CD4-positive, alpha-beta T cell treated with Interleukin-15 for 4 hours (primary cell): ENCODE measurements at places on chromosomes 16 and 17.
A peak's percentile ranks its signal among the peaks of the same experiment; 100 is the strongest.

DNA sequence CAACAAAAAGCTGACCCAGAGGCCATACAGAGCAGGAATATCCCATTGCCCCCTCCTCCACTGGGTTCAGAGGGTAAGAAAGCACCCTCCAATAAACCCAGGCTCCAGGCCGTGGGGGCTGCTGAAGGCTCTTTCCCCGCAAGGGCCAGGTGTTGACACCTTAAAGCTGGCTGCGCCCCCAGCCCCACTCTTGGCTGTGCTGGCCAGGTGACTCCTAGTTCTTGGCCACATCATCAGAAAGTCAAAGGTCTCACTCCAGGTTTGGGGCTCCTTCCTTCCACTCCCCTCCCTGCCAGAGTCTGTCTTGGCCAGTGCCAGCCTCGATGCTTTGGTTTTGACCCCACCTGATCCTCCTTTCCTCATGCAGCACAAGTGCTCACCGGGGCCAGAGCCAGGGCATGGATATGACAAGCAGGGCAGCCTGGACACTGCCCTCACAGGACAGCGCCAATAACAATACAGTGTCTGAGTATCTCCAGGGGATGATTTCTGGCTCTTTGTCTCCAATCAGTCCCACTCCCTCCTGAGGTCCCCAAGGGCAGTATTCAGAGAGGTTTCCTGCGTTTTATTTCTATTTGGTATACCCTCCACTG is 8.2 kb downstream of the SLC46A1 start:
- DNase-seq: no peak

GRCh38 chr16:12829096-12829888 is 25.6 kb upstream of the CPPED1 start:
- no peak for DNase-seq

DNA sequence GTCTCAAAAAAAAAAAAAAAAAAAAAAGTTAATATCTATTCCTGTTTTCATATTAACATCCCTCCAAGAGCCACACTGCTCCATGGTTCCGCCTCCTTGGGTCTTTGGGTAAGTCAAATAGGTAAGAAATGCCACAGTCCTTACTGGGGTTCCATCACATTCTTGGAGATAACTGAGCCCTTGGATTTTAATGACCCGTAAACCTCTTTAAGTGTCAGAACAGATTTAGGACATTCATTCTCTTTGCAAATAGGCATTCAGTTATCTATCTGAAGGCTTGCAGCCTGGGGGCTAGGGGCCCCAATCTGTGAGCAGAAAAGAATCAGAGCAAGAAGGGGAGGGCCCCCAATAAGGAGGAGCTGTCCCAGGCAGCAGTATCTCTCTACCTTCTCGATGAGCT is 28.0 kb downstream of the MYH13 start:
- no peak for DNase-seq

- no peak for DNase-seq
Observed at GRCh38 chr17:73308017-73308823, 3.6 kb downstream of the CDC42EP4 start.

- DNase-seq: no peak
Observed at GRCh38 chr16:4765511-4766474, 1.2 kb downstream of the ZNF500 start.

- DNase-seq: peak; percentile 46
Observed at GRCh38 chr17:39617446-39618245, 9.1 kb upstream of the PPP1R1B start.

- no peak for DNase-seq
Observed at GRCh38 chr17:37117373-37118142, 168.8 kb downstream of the AATF start.

DNA sequence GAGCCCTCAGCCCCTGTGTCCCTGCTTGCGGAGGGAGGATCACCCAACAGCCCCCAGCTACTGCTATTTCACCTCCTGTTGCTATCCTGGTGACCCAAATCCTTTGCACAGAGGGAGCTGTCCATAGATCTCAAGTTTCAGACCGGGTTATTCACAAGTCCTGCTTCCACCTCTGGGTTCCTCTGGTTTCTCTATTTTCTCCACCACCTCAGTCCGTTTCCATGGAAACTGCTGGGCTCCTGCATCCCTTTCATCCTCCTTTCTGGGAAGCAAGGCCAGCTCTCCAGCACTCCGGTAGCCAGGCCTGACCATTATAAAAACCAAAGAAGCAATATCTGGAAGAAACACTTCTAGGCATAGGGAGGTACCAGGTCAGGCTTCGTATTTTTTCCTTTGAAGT is 4.8 kb upstream of the CALB2 start:
- no peak for DNase-seq

- no peak for DNase-seq
Observed at GRCh38 chr17:193426-193810, 12.0 kb upstream of the DOC2B start.

DNA sequence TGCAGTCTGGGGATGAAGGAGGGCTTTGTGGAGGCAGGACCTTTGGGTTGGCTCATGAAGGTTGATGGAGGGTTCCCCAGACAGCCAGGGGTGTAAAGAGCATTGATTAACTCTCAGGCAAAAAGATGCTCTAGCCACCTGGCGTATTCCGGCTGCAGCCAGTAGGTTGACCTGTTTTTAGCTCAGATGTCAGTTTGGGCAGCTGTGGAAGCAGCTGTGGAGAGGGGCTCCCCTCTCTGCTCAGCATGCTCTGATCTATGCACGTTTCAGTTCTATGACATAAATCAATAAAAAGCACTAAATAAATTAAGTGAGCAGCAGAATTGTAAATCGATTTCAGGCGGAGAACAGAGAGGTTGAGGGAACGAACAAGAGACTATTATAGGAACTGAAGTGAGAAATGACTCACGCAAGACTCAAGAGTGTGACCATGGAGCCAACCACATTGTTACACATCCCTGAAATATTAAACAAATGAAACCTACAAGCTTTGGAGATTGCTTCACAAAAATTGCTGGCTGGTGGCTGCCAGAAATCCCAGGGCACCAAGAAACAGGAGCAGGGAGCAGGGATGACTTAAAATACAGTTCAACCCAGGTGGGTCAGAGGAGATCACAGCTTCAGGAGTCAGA is 111.9 kb downstream of the GSG1L start:
- DNase-seq: no peak

- DNase-seq: no peak
Observed at GRCh38 chr16:11450136-11450535, 104.9 kb downstream of the RMI2 start.

DNA sequence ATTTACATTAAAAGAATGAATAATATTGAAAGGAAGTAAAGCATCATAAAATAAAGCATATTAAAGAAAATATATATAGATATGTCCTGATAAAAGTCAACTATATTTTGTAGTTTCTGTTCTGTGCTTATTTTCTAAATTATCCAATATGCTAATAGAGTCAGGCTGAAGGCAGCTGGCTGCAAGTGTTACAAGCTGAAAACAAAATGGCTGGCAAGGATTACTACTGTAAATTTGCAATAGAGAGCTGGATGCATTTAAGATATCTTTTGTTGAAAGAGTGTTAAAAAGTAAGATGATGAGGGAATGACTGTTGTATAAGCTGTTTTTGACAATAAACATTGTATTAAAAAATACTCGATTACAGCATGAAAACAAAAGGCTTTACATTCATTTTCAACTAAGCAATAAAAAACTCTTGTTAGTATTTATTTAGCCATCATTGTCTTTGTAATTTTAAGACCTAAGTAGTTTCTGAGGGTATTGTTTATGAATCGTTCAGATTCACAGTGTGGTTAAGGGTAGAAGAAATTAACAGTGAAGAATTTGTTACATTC is 76.3 kb downstream of the TANC2 start:
- DNase-seq: no peak

DNA sequence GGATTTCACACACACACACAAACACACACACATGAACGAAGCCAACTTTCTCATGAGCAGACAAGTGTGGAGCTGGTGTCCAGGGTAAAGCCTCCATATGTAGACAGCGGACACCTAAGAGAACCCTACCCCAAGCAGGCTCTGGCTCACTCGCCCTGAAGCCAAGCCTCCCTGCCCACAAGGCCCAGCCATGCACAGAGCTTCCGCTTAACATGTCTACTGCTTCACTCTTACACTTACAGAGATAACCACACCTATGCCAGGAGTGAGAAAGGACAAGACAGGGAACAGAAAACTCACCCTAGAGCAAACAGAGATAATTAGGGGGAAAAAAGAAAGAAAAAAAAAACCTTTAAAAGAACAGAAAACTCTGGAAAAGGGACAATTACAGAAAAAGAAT is 67.5 kb downstream of the CYTH1 start:
- no peak for DNase-seq

GRCh38 chr16:50050802-50051201 is 15.0 kb upstream of the HEATR3 start:
- no peak for DNase-seq

DNA sequence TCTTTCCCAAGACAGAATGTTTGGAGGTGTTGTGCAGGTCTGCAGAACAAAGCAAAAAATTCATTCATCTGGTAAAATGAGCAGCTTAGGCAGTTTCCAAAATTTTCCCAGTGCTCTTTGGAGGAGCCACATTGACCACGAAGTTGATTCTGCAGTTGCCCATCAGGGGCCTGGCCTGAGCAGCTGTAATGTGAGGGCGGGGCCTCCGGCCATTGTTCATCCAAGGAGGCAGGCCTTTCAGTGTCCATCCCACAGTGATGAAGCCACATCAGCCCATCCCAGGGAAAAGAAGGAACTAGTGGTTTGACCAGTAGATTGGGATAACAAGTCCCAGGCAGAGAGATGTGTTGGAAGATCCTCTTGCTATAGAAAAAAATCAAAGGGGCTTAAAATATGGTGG is 10.1 kb downstream of the UBFD1 start:
- DNase-seq: no peak

DNA sequence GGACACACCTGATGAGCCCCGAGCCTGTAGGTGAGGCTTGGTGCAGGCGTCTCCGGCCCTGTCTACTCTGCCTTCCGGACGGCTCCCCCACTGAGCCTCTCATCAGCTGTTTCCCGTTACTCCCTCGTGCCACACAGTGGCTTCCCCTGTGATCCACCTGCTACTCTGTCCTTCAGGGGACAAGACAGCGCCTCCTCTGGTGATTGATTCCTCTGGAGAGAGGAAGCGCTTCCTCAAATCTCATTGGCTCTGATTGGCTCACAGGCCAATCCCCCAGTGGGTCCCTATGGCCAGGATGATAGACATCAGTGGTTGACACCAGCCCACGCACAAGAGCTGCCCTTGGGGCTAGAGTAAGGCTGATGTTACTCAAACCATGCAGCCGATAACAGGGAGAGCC is 24.0 kb downstream of the RNF213 start:
- no peak for DNase-seq

- no peak for DNase-seq
Observed at GRCh38 chr17:32487473-32488176, 832 bp downstream of the CDK5R1 start.

DNA sequence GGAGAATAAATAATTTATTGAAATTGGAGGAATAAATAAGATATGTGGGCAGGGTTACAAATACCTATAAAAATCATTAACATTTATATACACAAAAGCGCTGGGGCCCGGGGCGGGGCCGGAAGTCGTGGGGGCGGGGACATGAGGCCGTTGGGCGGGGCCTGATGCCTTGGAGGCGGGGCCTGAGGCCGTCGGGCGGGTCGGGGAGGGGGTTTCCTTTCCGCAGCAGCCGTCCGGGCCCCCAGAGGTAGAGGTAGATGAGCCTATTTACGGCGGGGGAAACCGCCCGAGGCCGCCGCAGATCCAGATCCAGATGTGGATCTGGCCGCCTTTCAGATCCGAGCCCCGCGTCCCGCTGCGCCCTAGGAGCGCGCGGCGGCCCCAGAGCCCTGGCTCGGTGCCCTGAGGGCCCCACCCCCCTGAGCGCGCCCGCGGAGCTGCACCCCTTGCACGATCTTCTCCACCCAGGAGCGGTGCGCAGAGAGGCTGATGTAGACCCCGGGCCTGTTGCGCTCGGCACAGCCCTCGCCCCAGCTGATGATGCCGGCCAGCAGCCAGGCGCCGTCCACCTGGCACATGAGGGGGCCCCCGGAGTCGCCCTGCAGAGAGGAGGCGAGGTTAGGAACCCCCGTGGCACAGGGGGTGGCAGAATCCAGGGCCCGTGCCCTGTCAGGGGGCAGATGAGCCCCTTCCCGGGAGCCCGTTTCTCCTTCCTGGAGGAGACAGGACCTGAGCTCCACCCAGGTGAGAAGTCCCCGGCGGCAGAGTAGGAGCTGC is 5.1 kb downstream of the PRSS22 start:
- no peak for DNase-seq

- no peak for DNase-seq
Observed at GRCh38 chr16:57213462-57213861, 27.3 kb downstream of the RSPRY1 start.

DNA sequence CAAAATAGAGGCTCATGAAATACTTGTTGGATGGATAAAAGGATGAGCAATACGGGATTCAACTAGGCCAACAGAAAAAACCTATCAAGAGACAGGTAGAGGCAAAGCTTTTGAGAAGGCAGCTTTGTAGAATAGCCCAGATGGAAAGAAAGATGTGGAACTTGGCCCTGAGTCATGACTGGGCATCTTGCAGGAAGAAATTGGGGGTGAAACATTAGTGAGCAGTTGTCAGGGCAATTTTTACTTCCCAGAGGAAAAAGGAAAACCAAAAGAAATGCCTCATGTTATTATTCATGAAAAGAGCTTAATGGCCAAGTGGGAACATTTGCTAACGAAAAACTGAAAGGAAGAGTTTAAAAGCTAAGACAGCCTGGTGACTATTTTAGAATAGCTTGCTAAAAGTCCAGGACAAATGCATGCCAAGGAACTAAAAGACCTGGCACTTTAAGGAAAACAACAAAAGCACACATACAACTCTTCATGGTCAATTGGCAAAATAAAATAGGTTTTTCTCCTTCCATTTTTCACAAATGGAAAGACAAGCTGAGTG is 180.1 kb downstream of the HS3ST3A1 start:
- DNase-seq: no peak

- no peak for DNase-seq
Observed at GRCh38 chr17:64084940-64085649, 44.8 kb downstream of the ERN1 start.

- no peak for DNase-seq
Observed at GRCh38 chr16:88943131-88943664, 33.8 kb downstream of the CBFA2T3 start.

DNA sequence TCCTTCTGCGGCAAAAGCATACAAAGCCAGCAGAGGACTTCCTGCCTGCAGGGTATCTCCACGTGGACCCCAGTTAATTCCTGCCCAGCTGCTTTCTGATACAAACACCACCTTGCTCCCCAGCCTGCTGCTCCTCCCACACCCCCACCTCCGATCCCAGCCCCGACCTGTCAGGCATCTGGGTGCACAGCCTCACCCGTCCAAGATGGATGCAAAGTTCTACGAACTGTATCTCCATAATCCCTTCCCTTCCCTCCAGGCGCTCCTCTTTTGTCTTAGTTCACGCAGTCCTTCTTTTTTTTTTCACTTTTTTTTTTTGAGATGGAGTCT is 15.6 kb upstream of the FOXJ1 start:
- no peak for DNase-seq

DNA sequence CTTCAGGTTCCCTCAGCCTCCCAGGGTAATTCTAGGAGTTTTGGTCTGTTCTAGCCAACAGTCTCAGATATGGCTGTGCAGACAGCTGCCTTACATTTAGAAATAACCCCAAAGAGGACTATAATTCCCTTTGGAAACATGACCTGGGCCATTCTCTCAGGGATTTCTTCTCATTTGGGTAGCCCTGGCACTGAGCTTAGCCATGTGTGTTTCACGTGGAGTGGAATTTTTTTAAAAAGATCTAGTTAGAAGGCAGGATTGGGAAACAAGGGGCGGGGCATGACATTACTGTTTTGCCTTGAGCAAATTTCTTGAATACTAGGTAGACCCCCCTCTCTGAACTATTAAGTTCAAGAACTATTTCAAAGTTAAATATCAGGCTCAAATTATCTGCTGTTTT is 29.6 kb upstream of the MRC2 start:
- DNase-seq: no peak

- DNase-seq: peak; percentile 56
Observed at GRCh38 chr16:70018254-70018653, 67.1 kb downstream of the CLEC18A start.
